ENCODE measurements at places on chromosomes 12 and 14. TPM values are rescaled to one million over a fixed set of nuclear protein-coding genes. Genes with fewer than 3 reads are reported as not detected.

GRCh38 chr12:57128519-57129247 is 400 bp downstream of the LRP1 start:
- DNase-seq: no peak

Gene SDSL
- total RNA-seq: 16.2 TPM

DNA sequence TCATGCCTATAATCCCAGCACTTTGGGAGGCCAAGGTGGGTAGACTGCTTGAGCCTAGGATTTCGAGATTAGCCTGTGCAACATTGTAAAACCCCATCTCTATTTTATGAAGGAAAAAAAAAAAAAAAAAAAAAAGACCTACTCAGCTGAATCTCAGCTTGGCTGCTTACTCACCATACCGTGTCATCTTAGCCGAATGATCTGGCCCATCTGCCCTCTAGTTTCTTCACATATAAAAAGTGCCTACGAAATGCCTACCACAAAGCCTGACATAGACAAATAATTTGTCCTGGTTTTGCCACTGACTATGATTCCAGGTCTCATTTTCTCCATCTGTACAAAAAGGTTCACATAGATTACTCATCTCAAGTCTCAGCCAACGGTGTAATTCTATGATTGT is 10.1 kb downstream of the DIABLO start:
- no peak for DNase-seq

Gene KRT71
- total RNA-seq: not detected

GRCh38 chr12:66087365-66087943 is 43.1 kb downstream of the LLPH start:
- DNase-seq: peak; percentile 73

GRCh38 chr12:113462998-113463745 is 8.5 kb downstream of the LHX5 start:
- no peak for DNase-seq

Measured in hematopoietic multipotent progenitor cell (in vitro differentiated cells).